DMS79 treated with DMSO at 0.1 percent for 48 hours (cell line): ENCODE measurements at places on chromosomes 2 and 18.

DNA sequence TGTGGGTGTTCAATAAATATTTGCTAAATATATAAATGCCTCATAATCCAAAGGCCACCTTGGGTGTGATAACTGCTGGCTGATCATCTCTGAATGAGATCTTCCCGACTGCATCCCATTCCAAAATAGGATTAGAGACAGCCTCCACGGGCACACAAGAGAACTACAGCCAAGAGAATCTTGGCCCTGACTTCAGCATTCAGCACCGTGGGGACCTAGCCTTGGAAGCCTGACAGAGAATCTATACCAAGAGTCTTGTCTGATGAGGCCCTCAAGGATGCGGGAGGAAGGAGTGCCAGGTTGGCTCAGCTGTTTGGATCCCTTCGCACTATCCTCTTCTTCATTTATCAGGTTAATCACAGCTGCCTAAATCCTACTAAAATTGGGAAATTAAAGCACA lies 85.8 kb downstream of the RBM43 start:
- DNase-seq, result no peak

DNA sequence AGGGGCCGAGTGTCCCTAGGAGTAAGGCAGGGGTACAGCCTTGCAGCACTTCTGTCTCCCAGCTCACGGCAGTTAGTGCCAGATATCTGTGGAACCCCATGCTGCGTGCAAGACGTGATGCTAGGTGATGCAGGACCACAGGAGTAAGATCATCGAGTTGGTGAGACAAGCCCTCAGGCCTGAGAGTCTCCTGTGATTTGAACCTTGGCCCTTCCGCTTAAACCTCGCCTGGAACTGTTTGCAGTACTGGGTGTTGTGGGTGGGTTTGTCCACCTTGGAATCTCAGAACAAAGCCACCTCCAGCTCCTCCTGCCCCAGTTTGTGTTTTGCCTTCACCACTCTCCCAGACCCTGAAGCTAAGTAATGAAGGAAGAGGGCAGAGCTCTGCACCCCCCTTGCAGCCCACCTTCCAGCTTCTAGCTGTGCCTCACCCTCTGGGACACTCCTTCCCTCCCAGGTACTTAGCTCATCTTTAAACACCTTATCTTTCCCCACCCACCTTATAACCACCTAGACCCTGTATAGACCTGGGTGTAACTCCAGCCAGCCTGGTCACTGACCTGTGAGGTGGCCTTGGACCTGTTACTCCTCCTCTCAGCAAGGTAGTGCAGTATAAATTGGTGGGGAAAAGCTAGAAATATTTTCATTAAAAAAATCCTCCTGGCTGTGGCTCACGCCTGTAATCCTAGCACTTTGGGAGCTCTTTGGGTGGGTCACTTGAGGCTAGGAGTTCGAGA lies 6.6 kb downstream of the CNNM4 start:
- DNase-seq, result no peak

GRCh38 chr2:113131352-113132185 lies 4.2 kb downstream of the IL1RN start:
- no peak for DNase-seq

- no peak for DNase-seq
These were observed 565.1 kb upstream of the GCFC2 start for GRCh38 chr2:76275788-76276187.

DNA sequence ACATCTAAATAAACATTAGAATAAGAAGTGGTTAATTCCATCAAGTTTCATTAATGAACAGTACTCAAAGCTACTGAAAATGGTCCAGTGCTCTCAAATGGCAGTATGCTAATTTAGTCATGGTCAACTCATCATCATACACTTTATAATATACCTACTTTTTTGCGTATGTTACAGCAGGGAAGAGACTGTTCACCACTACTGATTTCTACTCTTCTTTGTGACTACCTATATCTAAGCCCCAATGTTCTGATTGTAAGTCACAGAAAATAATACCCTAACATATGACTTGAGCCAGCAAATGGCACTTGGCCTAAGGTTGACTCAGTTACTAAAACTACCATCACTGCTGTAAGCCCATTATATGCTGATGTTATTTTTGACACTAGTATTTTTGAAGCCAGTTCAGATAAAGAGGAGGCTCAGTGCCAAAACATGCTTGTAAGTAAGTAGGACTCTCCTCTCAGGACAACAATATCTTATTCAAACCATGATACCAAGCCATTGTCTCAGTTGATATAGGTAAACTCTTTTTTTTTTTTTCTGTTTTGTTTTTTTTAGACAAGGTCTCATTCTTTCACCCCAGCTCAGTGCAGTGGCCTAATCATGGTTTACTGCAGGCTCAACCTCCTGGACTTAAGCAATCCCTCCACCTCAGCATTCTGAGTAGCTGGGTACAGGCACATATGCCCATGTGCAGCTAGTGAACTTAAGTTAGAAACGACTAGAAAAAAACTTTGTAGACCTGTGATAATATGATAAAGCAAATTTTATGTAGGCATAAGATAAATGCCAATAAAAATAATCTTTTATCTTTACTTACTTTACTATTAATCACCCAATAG lies 266.9 kb downstream of the ZNF385B start:
- DNase-seq, result no peak

- DNase-seq, result peak; percentile 65
These were observed 126.5 kb downstream of the GALR1 start for GRCh38 chr18:77376043-77376732.

- no peak for DNase-seq
These were observed 380.6 kb upstream of the TCF4 start for GRCh38 chr18:55968550-55968949.

GRCh38 chr2:164151522-164151921 lies 415.7 kb upstream of the FIGN start:
- DNase-seq, result no peak

DNA sequence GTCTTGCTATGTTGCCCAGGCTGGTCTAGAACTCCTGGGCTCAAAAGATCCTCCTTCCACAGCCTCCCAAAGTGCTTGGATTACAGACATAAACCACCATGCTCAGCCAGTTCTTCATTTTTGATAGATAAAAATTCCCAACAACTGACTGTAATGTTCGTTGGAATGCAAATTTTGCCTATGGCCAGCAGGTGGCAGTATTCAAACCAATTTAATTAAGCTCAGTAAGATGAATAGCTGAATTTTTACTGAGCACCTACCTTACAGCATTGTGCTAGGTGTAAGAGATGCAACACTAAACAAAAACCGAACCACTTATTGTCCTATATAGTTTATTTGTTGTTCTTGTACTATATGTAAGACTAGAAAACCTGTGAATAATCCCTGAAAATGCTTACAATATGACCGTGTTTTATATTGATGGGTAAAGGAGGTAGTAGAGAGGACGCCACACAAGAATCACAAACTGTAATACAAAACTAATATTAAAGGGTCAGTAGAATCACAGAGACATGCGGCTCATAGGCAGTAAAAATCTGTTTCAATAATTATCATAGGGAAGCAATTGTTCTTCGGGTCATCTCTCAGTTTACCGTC lies 8.2 kb upstream of the TMEM182 start:
- peak; percentile 36 for DNase-seq

- DNase-seq, result no peak
These were observed 151.8 kb upstream of the SERPINE2 start for GRCh38 chr2:224190936-224191270.

DNA sequence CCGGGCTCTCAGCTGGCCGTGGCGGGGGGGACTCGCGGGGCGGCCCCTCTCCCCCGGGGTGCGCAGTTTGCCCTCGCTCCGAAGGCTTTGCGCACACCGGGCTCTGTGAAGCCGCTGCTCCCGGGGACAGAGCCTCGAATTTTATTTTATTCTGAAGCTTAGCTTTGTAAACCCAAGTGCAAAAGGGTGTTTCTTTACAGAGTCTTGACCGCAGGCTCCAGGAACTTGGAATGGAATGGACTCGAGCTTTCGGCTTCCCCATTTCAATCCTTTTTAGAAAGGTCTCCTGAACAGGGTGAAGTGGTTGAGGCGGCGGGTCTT lies 2.0 kb downstream of the GALR1 start:
- no peak for DNase-seq

DNA sequence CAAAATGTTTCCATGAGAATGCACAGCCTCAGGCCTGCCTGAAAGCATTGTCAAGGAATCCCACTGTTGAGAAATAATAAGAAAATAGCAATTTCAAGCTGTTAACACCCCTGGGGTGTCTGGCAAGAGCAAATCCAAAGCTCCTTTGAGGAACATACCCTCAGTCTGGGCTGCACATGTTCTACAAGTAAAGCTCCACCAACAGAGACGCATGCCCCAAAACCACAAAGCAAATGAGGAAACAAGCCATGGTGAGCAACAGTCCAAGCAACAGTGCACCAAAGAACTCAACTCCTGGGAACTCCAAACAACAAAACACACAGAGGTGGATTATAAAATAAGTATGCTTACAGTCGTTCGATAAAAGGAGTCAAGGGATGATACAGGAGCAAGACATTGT lies 40.3 kb downstream of the CYP27C1 start:
- DNase-seq, result no peak

DNA sequence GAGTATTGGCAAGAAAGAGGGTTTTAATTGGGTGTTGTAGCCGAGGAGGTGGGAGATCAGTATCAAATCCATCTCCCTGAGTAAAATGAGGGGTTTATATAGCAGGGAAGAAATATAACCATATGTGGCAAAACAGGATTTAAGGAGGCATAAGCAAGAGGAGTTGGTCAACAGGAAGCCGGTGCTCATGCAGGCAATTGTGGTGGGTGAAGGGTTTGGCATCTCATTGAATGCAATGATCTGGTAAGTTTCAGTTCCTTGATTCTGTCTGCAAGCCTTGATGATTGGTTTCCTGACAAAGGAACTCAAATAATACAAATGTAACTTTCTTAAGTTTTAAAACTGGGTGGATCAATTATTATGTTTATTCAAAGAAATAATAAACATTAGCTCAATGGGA lies 564.4 kb upstream of the LINC00305 start:
- no peak for DNase-seq

GRCh38 chr2:9230051-9230802 lies 23.6 kb downstream of the ASAP2 start:
- DNase-seq, result no peak

DNA sequence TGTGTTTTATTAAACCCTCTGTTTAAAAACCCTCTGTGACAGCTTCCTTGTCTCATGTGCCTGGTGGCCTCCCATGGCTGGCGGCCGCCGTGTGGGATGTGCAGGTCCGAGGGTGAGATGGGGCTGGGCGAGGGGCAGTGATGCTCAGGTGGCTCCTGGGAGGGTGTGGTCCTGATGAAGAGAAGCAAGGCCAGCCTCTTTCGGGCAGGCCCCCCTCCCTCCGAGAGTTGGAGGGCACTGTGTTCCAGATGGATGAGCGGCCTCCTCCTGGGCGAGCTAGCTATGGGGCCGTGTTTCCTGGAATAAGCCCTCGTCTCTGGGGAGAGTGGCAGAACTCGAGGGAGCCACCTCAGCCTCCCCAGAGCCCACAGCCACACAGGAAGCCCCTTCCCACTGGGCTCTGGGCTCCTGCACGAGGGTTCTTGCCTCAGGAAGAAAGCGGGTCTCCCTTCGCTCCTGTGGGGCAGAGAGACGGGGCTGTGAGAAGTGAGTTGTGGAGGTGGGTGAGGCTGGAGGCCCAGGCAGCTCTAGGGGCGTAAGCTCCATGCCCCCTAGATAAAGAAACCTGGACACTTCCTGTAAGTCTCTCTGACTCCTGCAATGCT lies 72.1 kb downstream of the ASB1 start:
- DNase-seq, result no peak

- DNase-seq, result no peak
These were observed 49.6 kb downstream of the SMIM21 start for GRCh38 chr18:75377926-75378325.

DNA sequence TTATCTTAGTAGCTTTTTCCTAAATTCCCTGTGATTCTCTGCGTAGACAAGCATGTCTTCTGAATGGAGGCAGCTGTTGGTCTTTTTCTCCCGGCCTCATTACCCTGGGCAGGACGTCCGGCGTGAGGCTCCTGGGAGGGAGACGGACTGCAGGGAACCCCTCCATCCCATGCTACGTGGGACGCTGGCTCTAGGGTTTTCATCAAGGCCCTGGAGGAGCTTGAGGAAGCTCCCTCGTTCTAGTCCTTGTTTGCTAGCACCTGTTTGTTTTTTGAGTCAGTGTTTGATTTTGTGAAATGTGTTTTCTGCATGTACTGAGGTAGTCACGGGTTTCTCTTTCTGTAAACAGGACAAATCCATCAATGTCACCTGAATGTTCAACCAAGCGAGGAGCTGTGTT lies 99.3 kb upstream of the TMEM18 start:
- DNase-seq, result no peak

DNA sequence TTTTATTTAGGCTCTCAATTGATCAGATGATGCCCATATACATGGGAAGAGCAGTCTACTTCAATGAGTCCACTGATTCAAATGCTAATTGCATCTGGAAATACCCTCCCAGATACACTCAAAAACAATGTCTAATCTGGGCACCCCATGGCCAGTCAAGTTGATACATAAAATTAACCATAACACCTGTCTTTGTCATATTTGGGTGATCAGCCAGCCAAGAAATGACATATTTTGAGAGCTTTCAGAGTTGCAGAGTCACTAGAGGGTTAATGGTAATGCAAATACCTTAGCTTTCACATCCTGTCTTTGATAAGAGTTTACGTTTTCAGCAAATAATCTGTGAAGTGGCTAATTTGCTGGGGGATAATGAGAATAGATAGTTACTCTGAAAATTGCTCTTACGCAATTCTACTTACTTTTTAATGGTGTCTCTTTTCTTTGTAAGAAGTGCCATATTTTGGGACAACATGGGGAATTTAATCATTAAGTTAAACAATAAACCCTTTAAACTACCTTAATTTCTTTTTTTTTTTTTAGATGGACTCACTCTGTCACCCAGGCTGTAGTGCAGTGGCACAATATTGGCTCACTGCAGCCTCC lies 49.1 kb downstream of the CCDC195 start:
- no peak for DNase-seq

- no peak for DNase-seq
These were observed 64.0 kb upstream of the ZSWIM2 start for GRCh38 chr2:186912979-186913378.

DNA sequence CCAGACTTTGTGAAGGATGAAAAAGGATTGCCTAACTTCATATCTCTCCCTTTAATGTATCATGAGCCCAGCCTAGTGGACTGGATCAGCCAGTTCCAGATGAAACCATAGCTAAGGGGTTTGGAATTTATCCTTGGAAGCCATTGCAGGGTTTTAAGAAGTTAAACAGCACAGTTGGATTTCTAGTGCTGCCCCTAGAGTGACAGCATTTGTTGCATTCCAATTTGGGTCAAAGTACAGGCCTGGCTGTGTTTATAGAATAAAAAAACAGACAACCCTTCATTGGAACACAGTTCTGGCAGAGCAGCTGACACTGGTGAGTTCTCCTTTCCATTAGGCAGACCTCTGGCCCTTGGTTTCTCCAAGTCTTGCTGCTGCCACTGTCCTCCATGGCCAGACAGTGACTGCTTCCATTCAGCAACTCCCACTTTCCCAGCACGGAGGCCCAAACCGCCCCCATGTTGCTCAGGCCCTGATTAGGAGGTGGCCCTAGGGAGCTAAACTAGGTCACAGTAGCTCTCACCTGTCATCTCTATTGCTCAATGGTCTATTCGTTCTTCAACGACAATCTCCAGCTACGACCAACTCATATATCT lies 8.0 kb downstream of the GPR39 start:
- DNase-seq, result no peak

GRCh38 chr18:21636769-21637168 lies 24.7 kb downstream of the SNRPD1 start:
- no peak for DNase-seq
